ENCODE measurements at places on chromosomes 6 and 20.

GRCh38 chr6:148323344-148323743 is 19.3 kb upstream of the SASH1 start:
- no peak for DNase-seq

DNA sequence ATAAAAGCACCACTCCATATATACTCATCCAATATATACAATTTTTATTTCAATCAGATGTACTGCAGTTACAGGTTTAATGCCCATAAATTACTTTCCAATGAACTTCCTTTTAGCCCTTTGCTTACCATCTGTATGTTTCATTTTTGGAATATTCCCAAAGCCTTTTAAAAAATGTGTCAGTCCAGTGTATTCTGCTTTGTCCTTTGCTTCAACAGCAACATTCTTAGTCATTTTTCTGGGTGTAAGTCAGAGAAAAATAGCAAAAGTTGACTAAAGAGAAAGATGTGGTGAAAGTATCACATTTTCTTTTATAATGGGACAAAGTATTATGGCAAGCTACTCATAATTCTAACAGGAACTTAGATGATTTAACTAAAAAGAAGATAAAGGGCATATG is 15.2 kb downstream of the DSE start:
- no peak for DNase-seq

DNA sequence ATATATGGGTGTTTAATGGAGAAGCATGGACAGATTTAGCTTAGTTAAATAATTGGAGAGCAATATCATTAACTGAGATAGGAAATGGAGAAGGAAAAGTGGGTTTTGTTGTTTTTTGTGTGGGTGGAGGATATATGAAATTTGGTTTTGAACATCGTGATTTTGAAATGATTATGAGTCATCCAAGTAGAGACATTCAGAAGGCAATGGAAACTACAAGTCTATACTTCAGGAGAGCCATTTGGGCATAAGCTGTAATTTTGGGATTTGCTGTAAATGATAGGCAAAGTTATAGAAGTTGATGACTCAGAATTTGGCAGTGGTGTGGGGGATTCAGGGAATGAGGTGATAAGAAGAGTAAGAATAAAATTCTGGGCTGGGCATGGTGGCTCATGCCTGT is 27.4 kb upstream of the FAM135A start:
- DNase-seq = no peak

DNA sequence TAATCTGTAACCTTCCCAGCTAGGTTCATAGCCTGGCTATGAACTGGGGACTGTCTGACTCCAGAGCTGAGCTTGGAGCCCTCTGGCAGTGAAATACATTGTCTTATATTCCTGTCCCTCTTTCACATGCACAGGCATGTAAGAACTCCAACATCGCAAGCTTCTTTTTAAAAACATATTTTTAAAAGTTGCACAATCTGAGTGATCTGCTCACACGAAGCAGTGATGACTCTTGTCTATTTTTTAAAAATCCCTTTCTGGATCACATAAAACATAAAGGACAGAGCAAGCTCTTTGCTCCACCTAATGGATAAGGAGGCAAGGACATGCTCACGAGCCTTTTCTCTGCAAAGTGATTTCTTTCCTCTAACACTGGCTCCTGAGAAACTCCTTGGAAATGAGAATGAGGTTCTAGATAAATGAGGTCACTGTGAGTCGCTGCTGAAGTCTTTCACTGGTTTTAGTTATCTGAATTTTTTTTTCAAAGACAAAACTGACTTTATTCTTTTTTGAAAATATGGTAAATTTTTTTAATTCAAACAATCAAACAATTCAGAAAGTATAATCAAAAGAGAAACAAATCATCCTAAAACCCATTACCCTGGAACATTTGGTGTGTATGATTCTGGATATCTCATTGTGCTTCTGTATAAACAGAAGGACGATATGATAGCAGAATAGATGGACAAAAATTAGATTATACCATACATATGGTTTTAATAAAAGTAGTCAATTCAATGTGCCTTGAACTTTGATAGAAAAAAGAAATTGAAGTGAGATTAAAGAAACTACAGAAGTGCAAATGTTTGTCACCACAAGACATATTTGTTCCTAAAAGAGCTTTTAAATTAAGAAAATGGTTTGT is 30.8 kb downstream of the IL20RA start:
- no peak for DNase-seq

GRCh38 chr6:151481786-151482185 is 12.0 kb upstream of the CCDC170 start:
- no peak for DNase-seq

GRCh38 chr6:52262620-52263344 is 18.5 kb upstream of the IL17F start:
- DNase-seq = peak; percentile 28

- no peak for DNase-seq
Observed at GRCh38 chr6:22826961-22827360, 257.6 kb downstream of the HDGFL1 start.

GRCh38 chr6:146913842-146914488 is 290.3 kb upstream of the STXBP5 start:
- no peak for DNase-seq

GRCh38 chr6:151067684-151068596 is 171.8 kb upstream of the AKAP12 start:
- no peak for DNase-seq

DNA sequence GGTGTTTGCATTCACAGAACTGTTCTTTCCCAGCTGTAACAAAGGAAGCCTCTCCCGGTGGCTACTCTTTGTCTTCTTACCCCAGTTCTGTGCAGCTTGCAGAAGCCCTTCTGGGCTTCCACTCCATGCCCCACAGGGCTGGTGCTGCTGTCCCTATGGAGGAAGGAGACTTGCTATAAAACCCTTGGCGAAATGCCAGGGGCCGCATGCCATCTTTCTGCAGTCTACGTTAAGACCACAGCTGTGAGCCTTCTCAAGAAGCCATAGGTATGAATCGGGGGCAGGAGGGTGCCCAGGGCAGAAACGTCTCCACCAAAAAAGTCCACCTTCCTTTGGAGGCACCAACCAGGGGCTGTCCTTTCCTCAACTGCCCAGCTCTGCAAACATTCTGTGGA is 60.7 kb downstream of the PRND start:
- DNase-seq = no peak

GRCh38 chr6:166957087-166957804 is 896 bp upstream of the RNASET2 start:
- peak; percentile 78 for DNase-seq

DNA sequence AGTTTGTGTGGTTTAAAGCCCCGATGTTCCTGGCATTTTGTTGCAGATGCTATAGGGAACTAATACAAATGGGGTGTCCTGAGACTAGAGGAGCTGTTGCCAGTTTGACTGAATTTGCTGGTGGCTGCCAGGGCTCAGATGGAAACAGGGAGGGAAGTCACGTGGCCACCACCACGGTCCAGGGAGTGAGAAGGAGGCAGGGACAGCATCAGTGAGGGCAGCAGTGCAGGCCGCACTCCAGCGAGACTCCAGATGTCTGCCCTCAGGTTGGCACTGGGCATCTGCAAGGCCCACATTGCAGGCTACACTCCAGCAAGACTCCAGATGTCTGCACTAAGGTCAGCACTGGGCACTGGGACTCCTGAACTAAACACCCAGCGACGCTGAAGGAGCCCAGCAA is 86.2 kb downstream of the RAMACL start:
- DNase-seq = no peak

DNA sequence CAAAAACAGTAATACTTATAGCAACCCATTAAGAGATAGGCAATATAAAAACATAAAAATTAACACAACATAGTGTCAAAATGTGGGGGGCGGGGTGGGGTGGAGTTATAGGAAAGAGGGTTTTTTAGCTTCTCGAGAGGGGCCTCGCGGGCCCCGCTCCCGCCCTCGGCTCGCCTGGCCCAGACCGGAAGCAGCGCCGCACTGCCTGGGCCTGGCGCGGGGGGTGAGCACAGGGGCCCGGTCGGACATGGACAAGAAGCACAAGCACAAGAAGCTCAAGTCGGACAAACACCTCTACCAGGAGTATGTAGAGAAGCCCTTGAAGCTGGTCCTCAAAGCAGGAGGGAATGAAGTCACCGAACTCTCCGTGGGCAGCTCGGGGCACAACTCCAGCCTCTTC is 53.4 kb downstream of the REV3L start:
- no peak for DNase-seq

DNA sequence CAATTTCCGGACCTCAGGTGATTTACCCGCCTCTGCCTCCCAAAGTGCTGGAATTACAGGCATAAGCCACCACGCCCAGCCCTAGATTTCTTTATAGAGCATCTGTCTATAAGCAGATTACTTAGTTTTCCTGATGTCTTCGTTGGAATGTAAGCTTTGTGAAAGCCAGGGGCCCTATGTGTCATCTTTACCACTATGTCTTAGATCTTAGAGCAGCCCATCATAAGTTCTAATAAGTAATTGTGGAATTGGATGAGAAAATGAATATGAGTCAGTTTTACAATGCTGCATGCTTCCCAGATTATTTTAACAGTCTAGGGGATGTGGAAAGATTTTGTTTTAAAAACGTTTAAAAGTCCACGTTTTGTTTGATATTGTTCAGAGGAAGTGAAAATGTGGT is 9.1 kb upstream of the ZBTB2 start:
- DNase-seq = no peak

DNA sequence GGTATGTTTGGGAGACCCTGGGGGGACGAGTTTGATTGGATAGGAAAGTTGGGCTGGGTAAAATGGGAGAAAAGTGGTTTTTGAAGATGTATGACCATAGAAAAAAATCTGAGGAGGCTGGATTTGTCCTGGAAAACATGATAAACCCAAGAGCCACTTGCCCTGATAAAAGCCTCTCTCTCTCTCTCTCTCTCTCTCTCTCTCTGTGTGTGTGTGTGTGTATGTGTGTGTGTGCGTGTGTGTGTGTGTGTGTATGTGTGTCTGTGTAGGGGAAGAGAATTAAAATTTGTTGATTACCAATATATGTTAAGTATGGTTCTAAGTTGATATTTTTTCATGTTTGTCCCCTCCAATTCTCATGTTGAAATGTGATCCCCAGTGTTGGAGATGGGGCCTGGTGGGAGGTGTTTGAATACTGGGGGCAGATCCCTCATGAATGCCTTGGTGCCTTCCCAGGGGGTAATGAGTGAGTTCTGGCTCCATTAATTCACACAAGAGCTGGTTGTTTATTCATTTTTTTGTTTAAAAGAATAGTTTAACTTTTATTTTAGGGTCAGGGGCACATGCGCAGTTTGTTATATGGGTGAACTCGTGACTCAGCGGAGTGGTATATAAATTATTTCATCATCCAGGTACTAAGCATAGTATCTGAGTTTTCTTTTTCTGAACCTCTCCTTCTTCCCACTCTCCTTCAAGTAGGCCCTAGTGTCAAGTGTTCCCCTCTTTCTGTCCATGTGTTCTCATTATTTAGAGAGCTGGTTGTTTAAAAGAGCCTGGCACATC is 208.8 kb downstream of the TFAP2B start:
- DNase-seq = no peak

DNA sequence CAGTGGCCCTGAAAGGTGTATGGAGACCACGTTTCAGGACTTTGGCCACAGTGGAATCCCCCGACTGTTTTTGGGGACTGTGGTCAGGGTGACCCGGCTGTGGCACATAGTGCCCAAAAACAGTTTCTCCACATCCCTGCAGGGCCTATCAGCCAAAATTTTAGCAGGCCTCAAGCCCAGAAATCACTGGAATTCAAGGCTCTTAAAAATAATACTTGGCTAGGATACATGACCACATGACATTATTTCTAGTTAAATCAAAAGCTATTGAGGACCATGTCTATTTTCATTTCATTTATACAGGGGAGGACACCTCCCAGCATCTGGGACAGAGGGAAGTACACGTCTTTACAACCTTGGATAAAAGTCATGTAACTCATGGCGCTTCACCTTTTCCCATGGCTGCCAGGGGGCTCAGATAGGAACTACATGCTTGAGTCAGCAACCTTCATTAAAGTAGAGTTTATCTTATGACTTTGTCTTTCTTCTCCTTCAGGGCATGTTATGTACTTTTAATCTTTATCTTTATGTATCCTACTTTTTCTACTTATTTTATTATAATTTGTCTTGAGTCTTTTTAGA is 70.8 kb upstream of the CD93 start:
- no peak for DNase-seq

DNA sequence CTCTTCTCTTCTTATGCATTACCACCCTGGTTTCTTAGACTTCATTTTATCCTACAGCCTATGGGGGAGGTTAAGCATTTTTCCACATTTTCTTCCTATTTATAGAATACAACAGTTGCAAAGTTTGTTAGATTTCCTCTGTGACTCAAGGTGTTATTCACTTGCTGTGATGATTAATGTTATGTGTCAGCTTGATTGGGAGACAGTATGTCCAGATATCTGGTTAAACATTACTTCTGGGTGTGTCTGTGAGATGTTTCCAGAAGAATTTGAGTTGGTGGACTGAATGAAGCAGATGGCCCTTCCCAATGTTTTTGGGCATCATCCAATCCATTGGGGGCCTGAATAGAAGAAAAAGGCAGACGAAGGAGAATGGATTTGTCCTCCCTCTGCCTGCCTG is 131.3 kb downstream of the C6orf118 start:
- no peak for DNase-seq

GRCh38 chr20:44033344-44033743 is 118.7 kb downstream of the TOX2 start:
- DNase-seq = no peak

GRCh38 chr20:1463971-1464570 is 2.6 kb downstream of the NSFL1C start:
- no peak for DNase-seq

DNA sequence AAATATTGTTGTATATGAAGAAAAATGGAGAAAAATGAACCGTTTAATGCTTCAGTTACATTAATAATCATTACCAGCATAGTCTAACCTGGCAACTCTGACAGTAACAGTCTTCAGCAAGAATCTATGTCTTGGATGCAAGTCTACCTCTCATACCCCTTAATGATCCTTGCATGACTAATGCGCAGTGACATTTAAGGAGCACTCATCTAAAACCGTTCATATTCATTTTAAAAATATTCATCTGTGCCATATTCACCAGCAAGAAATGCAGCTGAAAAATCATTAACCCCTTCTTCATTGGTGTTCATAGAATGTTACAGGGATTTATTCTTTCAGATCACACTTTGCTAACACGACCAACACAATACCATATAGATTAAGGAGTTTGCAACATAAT is 227.2 kb upstream of the ASCC3 start:
- no peak for DNase-seq

DNA sequence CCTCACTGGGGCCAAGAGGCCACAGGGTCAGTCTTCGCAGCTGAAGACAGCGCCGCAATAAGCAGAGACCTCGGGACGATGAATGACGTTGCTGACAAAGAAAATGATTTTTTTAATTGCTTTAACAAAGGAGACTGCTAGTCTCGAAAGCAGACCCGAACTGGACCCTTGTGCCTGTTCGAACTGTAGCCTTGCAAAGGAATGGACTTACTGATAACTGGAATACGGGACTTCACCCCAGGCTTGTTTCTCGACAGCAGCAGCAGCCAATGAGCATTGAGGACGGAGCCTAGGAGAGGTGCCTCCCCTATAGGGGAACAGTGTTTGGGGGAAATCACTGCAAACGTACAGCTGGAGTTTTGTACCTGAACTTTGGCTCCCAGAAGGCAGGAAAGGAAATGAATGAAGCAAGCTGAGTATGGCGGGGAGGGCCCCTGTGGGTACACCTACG is 1.3 kb upstream of the TAF4 start:
- DNase-seq = peak; percentile 26

- no peak for DNase-seq
Observed at GRCh38 chr6:70686548-70687133, 19.0 kb downstream of the SMAP1 start.
